Left cardiac atrium (tissue), 4 donors: ENCODE measurements at places on chromosomes 5 and 9. TPM values are rescaled to one million over a fixed set of nuclear protein-coding genes. Genes with fewer than 3 reads are reported as not detected.
A peak's percentile ranks its signal among the peaks of the same experiment; 100 is the strongest.

DNA sequence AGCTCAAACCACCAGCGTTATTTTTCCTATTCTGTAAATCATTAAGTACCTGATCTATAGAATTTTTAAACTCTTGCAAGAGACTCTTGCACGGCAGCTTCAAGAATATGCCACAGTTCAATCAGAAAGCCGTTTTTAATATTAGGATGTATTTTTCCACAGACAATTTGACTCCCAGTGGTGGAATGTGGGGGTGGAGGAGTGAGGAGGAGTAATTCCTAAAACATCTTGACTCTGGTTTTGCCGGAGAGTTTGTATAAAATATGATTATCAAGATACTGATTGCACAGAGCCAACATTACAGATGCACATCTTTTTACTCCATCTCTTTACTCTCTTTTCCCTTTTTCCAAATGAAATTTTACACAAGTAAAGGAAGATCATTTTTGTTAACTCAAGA lies 288.3 kb downstream of the ENC1 start:
- DNase-seq = no peak

GRCh38 chr9:101582553-101582952 lies 12.2 kb downstream of the PPP3R2 start:
- no peak for DNase-seq

TXNDC8 gene
- total RNA-seq = not detected

- DNase-seq = no peak
These were observed 106.2 kb downstream of the SEMA5A start for GRCh38 chr5:9439531-9440292.

DNA sequence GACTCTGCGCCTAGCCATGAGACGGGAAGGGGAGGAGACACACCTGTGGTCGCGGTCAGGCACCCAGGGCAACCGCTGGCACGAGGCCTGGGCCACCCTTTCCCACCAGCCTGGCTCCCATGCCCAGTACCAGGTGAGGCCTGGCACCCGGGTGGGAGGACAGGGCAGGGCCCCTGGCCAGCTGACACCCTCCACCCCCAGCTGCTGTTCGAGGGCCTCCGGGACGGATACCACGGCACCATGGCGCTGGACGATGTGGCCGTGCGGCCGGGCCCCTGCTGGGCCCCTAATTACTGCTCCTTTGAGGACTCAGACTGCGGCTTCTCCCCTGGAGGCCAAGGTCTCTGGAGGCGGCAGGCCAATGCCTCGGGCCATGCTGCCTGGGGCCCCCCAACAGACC lies 5.0 kb downstream of the MAMDC4 start:
- peak; percentile 18 for DNase-seq

GRCh38 chr9:28155671-28156070 lies 582.4 kb upstream of the C9orf72 start:
- no peak for DNase-seq

PCDHGB1 gene
- 3.0 TPM for total RNA-seq

- DNase-seq = no peak
These were observed 18.8 kb downstream of the SLC1A1 start for GRCh38 chr9:4508907-4509589.

SOX30 gene
- 0.44 TPM for total RNA-seq

- no peak for DNase-seq
These were observed 59.3 kb downstream of the OSTF1 start for GRCh38 chr9:75147638-75148037.

DNA sequence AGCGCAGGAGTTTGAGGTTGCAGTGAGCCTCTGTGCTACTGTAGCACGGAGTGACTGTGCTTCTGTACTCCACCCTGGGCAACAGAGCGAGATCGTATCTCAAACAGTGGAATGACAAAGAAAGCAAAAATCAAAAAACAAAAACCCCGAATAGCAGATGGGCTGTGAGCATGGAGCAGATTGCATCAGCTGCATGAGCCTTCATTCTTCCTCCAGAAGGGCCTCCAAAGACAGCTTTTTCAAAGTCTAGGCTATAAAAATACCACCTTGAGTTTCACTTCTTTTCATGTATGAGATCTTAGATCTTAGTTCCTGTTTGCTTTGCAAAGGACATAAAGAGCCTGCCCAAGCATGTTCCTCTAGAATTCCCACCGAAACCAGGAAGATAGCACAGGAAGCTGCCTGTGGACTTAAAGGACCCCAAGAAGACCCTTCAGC lies 15.0 kb upstream of the HSPB3 start:
- no peak for DNase-seq

DNA sequence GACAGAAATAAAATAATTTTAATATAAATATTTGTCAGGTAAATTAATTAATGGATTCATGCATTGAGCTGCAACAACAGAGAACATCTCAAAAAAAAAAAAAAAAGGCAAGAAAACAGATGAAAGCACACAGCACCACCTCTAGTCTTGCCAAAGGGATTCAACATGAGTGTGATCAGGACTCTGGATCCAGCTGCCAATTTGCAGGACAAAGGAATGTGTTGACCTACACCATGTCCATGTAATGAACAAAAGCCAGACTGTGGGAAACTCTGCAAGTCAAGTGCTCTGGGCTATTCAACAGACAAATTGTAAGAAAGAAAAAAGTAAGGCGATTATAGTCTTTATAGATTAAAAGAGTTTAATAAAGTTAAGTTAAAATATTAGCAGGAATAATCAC lies 769.3 kb downstream of the TLR4 start:
- no peak for DNase-seq
